Stomach (tissue), 19 donors: ENCODE measurements at places on chromosomes 3 and 15.

DNA sequence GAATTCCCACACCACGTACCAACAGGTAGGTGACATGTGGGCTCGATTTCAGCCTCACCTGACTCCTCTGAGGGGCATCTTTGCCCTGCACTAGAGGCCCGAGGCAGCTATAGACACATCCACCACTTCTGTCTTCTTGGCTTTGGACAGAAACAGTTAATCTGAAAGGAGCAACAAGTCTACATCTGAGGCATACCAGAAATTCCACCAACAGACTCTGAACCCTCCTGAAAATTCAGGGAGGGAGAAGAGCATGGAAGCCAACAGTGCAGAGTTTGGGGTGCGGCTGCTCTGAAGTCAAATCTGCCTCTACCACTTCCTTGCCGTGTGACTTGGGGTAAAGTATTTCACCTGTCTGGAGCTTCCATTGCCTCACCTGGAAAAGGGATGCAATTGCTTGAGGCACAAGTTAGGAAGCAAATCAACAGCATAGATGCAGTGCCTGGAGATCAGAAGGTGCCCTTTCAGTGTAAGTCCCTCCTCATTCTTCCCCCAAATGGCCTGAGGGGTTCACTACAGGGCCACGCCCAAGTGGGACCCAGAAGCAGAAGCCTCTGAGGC lies 119.8 kb downstream of the SHQ1 start:
- DNase-seq: no peak

DNA sequence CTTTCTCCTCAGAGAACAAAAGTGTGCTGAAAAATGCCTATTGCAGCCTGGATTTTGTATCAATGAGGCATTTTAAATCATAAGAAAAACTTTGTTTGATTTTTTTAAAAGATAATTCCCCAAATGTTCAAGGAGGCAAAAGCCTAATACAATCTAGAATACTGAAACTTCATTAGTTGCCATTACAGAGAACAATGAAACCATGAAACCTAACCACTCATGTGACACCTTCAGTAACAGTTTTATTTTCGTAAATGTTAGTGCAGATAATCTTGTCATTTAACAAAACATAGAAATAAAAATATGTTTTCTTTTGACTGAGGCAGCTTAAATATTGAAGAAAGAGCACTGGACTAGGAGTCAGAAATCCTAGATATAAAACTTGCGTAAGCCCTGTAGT lies 655.9 kb downstream of the RBMS3 start:
- no peak for DNase-seq

DNA sequence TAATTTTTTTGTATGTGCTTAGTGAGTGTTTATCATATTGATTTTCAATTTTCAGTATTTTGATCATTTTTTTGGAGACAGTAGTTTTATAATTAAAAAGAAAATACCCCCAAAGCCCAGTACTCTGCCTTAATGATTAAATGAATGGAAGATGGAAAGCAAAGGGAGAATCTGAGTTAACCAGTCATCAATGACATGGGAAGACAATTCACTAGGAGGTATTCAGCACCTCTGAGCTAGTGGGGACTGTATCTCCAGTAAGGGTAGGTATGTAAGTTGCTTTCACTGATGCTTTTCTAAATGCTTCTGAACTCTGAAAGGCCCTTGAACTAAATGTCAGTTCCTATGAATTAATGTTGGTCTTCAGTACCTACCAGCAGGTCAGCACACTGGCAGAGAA lies 590.4 kb upstream of the DPPA4 start:
- no peak for DNase-seq

DNA sequence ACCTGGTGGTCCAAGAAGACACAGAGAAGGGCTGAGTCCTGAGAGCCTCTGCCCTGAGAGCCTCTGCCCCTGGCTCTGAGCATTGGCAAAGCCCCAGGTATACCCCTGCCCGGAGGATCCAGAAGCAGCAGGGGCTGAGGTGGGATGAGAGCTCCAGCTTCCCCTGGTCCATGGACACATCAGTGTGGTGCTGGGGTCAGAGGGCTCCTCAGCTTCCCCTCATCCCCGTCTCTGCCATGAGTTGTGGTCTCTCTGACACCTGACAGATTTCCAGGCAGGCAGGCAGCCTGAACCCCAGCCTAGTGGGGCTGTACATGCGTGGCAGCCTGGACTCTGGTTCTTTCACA lies 3.5 kb upstream of the KLF15 start:
- DNase-seq: no peak

DNA sequence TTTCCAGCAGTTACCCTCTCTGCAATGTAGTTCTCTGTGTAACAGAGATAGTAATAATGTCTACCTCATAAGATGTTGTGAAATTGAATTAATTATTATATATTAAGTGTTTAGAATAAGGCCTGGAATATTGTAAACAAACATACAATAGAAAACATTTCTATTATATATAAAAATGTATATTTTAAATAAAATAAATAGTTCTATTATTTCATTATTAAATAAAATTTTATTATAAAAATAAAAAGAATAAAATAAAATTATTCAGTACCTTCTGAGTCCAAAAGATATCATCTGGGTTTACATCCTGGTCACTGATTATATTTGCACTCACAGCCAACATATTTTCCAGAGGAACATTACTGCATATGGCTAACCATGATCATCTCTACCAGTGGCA lies 135.4 kb downstream of the LRRC3B start:
- DNase-seq: no peak

GRCh38 chr15:86101818-86102217 lies 22.1 kb downstream of the AGBL1 start:
- DNase-seq: no peak

DNA sequence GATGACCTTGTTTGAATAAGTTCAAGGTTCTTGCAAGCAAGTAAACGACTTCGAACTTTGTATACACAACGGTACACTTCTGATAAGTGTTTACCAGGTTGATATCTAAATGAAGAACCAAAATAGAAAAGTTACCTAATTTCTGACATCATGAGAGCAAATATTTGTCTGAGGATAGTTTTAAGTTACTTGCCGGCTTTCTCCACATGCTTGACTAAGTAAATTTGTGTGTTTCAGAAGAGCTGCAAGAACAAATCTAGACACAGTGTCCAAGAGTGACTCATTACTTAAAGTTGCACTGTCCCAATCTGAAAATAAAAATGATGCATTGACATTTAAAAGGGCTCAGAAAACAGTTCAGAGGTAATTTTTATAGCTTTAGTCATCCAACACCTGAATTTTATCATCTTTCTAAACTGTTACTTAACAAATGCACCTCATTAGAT lies 115.1 kb downstream of the HERC1 start:
- DNase-seq: no peak

DNA sequence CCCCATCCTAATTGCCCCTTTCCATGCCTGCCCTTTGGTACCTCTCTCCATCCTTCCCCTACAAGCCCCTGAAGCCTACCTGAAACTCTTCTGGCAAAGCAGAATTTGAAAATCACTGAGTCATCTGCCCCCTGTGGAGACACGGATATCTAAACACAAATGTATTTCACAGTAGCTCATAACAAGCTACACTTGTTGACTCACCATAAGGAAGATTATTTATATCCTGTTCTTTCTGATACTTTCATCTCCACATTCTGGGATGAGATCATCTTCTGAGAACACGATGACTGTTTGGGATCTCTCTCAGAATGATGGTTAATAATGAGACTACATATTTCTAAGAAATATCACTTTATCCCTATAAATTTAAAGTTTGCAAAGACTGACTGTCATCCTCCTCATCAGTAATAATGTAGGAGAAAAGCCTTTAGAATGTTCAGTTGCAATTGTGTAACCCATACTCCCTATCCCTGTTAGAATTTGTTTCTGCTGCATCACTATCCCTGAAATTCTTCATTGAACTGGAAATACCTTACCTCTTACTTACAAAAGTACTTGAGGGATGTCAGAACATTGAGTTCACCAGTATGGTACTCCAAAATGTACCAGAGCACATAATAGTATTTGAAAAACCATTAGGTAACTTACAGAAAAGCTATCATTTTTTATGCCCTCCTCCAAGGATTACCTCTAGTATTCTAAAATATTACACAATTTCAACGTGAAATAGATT lies 116.1 kb upstream of the IL12A start:
- no peak for DNase-seq

DNA sequence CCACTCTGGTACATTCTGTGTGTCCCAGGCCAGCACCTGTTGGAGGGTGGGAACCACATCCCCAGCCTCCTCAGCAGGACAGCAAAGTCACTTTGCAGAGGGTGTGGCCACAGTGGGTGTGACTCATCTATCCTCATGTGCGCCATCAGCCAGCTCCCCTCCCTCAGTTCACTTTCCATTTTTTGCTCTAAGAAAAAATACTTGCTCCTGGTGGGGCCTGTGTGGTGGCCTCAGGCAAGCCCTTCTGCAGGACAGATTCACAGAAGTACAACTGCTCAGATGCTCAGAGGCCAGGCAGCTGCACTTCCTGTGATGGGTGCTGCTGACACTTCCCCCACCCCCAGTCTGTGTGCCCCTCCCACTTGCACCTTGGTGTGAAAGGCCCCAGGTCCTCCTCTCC lies 78.3 kb upstream of the ALDH1L1 start:
- DNase-seq: no peak

DNA sequence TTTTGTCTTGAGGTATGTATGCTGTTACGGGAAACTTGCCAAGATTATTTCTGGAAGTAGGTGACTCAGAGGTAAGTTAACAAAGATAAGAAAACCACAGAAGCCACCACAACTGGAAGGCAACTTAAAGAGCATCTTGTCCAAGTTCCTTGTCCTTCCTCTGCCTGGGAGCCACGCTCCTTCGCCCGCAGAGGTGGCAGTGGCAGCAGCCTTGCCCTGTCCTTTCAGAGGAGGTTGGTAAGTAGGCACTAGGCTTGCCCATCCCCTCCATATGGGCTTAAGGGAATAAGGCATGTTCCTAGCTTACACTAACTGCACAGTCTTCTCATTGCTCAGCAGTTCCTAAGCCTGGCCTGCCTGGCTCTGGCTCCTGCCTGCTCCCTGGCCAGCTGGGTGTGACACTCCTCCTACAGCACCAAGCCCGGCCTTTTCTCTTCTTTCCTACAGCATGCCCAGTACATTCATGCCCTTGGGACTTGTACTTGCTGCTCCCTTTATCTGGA lies 48.0 kb upstream of the RAB6B start:
- peak; percentile 50 for DNase-seq

DNA sequence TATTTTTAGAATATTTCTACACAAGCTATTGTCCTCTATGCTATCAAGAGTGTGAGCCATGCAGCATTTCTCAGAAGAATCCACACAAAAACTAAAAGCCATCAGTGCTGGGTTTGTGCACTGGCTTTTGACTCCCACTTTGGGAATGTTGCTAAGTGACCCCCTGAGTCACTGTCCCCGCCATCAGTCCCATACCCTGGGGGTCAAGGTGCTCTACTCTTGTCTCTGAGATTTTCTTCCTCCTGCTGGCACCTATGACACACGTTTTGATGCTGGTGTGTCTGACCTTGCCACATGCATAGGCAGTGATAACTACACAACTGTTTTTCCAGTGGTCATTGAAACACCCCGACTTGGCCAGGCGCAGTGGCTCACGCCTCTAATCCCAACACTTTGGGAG lies 19.8 kb downstream of the CMTM7 start:
- no peak for DNase-seq

GRCh38 chr3:196141052-196141865 lies 59.4 kb upstream of the TFRC start:
- no peak for DNase-seq

GRCh38 chr15:28191832-28192231 lies 92.7 kb upstream of the OCA2 start:
- DNase-seq: peak; percentile 27

DNA sequence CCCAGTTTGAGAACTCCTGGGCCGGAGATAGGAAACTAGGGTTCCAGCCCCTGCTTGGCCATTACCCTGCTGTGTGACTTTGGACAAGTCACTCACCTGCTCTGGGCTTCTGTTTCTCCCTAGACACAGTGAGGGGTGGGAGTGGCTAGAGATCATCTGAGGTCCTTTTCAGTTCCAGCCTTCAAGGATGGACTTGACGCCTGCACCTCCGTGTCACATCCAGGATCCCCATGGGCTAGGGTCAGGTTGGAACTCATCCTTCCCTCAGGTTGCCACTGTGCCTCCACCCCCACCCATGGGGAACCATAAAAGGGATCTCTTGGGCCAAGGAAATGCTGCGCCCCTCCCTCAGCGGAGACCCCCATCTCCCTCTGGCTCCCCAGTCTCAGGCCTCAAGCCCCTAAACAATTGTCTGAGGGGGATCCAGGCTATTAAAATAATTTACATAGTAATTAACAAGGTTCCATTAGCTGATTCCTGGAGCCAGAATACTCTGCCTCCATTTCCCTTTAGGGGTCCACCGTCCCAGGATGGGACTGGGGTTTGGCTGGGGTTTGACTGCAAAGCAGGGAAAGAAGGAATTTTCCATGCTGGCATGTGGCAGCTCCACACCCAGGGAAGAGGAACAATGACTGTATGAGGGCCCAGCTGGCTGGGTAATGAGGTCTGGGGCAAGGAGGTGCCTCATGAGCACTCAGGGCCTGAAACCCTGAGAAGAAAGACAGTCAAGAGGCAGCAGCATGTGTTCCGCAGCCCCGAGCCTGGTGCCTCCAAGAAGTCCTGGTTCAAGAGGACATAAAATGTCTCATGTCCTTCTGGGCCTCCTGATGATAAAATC lies 177.7 kb downstream of the SMAD6 start:
- DNase-seq: no peak

GRCh38 chr3:190608850-190609589 lies 95.1 kb downstream of the IL1RAP start:
- DNase-seq: no peak

- no peak for DNase-seq
Observed at GRCh38 chr3:65662095-65662494, 376.6 kb downstream of the MAGI1 start.

GRCh38 chr3:157549498-157549897 lies 46.3 kb upstream of the VEPH1 start:
- no peak for DNase-seq

GRCh38 chr15:95235033-95235432 lies 1003.7 kb downstream of the MCTP2 start:
- no peak for DNase-seq

DNA sequence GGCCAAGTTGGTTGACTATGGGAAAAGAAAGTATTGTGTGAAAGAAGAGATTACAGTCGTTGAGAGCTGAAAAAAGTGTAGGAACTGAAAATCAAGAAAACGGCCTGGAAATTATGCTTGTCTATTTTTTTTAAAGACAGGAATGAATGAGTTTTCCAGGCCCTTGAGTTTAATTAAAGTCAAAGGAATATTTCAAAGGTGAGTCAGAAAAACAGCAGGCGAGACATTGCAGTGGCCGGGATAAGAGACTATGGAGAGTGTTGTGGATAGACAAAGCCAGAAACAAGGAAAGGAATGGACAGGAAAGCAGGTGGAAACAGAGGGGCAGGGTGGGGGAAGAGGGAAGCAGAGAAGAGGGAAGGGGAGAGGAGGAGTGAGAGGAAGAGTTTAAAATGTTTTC lies 275.1 kb upstream of the LRTM1 start:
- DNase-seq: no peak

GRCh38 chr3:180383332-180384020 lies 218.5 kb upstream of the TTC14 start:
- DNase-seq: no peak

- no peak for DNase-seq
Observed at GRCh38 chr15:64237677-64238076, 74.9 kb upstream of the PPIB start.

DNA sequence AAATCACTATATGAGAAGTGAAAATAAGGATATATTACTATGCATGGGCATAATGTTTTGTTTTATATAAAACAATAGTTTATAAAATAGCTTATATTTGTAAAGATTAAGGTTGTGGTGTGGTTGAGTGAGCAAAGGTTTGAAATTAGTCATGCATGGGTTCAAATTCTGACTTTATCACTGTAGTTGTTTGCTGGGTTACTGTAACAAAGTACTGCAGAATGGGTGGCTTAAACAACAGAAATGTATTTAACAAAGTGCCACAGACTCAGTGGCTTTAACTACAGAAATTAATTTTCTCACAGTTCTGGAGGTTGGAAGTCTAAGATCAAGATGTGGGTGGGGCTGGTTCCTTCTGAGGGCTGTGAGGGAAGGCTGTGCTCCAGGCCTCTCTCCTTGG lies 184.8 kb upstream of the THRB start:
- DNase-seq: no peak
